D341Med (cell line): ENCODE measurements at places on chromosomes 12 and 14.

DNA sequence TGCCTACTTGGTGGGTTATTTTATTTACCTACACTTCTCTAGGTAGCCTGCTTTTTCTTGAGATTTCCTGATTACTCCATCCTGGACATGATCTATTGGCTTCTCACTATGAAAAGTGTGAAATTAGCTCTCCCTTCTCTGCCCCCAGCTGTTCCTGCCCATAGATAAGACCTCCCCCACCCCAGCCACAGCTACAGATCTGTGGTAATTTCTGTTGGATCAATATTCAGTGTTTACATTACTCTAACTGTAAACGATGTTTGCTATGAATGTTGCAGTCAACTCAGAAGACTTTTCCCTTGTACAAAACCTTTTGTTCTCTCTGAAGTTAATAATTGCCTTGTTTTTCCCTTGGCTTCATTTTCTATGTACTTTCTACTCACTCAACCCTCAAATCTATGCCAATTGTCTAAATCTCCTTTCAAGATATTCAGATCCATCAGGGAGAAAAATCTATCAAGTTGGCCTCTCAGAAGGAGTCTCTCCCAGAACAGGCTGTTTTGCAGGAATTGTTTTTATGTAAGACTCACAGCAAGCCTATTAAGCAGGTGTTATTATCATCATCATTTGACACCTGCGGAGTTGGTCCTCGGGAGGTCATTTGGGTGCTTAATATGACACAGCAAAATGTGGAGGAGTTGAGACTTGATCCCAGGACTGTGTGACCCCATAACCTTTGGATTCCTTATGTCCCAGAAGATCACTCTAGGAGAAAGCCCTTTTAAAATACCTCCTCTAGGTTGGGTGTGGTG is 227.4 kb downstream of the SUDS3 start:
- no peak for DNase-seq

GRCh38 chr12:22738945-22739344 is 114.0 kb downstream of the ETNK1 start:
- DNase-seq, result no peak

DNA sequence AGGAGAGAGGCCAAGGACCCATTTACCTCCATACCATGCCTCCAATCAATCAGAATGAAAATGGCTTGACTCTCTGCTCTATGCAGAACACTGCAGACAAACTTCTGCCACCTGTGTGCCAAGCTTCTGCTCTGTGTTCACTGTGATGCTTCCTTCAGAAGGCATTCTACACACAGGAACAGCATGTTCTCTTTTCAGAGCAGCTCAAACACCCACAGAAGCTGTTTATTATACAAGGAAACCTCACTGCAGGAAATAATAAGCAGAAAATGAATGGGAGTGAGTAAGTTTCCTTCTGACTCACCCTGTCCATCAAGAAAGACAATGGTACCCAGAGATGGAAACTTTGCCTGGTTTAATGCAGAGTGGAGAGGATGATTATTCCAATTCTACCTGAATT is 2.4 kb upstream of the ESR2 start:
- no peak for DNase-seq

GRCh38 chr14:54338696-54339317 is 58.0 kb upstream of the CDKN3 start:
- no peak for DNase-seq

DNA sequence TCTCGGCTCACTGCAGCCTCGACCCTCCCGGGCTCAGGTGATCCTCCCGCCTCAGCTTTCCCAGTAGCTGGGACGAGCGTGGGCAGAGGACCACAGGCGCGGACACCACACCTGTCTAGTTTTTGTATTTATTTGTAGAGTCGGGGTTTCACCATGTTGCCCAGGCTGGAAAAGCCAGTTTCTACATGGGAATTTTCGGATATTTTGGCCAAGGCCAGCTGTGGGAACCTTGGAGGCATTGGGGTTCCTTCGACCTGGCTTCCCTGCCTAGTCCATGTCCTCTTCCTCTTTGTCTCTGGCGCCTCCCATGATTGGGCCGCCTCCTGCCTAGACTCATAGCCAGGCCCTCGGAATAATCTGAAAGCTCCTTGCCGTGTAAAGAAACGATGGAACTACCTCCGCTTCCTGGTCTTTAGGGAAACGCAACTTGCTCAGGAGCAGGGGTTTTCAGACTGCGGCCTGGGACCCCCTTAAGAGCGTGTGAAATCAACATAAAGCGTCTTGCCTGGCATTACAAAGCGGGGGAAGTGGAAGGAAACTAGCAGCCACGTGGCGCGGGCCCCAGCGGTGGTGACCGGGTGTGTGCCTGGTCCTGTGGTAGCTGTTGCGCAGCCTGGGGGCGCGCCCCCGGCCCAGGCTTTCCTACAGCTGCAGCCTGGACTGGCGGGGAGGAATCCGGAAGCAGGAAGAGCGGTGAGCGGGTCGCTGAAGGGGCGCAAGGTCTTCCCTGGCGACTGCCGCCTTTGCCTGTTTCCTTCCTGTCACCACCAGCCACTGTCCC is 1.4 kb upstream of the HSP90AA1 start:
- peak; percentile 32 for DNase-seq

GRCh38 chr12:32176606-32177005 is 70.0 kb downstream of the BICD1 start:
- no peak for DNase-seq

DNA sequence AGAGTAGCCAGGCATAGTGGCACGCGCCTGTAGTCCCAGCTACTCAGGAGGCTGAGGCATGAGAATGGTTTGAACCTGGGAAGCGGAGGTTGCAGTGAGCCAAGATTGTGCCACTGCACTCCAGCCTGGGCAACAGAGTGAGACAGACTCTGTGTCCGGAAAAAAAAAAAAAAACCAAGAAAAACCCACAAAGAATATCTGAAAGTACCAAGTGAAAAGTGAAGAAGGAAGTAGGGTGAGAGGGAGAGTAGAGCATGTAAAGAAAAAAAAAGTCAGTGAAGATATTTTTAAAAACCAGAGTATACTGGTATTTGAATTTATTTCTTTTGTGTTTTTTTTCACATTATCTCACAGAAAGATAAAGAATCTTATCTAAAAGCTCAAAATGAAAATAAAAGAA is 43.3 kb upstream of the ISM2 start:
- no peak for DNase-seq

DNA sequence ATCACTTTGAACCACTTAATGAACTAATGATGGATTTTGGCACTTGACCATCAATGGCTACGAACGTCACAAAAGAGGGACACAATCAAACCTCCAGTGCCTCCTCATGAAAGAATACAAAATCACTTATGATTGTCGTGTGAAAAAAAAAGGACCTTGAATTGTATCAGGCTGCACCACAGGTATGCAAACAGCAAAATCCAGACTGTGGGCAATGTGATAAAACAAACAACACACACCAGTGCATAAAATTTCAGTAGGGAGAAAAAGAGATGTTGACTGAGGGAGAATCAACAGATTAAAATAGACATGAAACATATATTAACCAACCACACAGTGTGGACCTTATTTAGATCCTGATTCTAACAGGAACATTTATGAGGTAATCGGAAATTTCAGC is 2.6 kb downstream of the TSPAN8 start:
- DNase-seq, result no peak

GRCh38 chr14:77043984-77044485 is 15.5 kb upstream of the IRF2BPL start:
- no peak for DNase-seq

DNA sequence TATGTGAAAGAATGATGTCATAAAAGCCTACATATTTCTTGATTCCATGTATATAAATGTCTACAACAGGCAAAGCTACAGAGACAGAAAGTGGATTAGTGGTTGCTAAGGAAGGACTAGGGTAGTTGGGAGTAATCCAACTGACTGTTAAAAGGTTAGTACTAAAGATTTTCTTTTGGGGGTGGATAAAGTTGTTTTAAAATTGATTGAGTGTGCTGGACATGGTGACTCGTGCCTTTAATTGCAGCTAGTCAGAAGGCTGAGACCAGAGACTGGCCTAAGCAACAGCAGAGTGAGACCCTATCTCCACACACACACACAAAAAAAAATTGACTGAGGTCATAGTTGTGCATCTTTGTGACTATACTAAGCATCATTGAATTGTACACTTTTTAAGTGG is 234.3 kb downstream of the C12orf50 start:
- no peak for DNase-seq

- peak; percentile 75 for DNase-seq
These were observed 1.2 kb downstream of the MGP start for GRCh38 chr12:14884458-14884878.

- DNase-seq, result no peak
These were observed 19.8 kb upstream of the CABP1 start for GRCh38 chr12:120620624-120621023.

DNA sequence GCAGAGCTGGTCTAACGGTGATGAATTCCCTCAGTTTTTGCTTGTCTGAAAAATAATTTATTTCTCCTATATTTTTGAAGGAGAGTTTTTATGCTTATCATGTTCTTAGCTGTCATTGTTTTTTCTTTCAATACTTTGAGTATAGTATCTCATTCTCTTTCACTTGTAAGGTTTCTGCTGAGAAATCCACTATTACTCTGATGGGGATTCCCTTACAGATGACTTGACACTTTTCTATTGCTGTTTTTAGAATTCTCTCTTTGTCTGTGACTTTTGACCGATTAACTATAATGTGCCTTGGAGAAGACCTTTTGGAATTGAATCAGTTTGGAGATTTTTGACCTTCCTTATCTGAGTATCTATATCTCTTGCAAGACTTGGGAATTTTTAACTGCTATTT is 139.6 kb downstream of the PRKD1 start:
- no peak for DNase-seq

DNA sequence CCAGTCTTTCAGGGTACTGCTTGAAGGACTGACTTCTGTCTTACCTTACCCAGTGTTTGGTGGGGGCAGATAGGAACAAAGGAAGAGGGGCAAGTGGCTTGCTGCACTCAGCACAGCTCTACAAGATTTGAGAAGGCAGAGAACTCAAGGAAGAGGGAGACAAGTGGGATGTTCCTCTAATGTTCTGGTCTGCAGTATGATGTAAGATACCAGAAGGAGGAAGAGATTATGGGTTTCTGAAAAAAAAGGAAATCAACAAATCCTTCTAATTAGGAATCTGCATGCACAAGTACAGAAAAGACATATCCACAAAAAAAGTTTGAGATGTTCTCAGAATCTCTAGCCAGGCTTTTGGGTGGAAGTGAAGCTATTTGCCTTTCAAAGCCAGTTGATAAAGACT is 37.1 kb downstream of the USP15 start:
- DNase-seq, result no peak

DNA sequence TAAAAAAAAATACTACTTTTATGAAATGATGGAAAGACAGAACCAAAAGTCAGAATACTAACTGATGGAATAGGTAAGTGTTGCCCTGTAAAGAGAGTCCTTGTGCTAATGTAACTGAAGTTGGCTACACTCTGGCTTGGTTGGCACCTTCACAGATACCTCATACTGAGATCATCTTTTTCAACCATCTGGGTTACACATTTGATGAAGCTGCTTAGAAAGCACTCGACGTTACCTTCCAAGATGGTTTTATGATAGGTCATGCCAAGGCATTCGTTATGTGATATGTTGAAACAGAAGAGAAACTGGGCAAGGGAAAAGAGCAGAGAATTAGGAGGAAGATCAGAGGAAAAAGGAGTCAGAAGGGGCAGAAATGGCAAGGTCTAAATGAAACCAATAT is 203.8 kb downstream of the ADAMTS20 start:
- DNase-seq, result no peak

GRCh38 chr14:89393222-89393745 is 23.7 kb downstream of the FOXN3 start:
- DNase-seq, result no peak

DNA sequence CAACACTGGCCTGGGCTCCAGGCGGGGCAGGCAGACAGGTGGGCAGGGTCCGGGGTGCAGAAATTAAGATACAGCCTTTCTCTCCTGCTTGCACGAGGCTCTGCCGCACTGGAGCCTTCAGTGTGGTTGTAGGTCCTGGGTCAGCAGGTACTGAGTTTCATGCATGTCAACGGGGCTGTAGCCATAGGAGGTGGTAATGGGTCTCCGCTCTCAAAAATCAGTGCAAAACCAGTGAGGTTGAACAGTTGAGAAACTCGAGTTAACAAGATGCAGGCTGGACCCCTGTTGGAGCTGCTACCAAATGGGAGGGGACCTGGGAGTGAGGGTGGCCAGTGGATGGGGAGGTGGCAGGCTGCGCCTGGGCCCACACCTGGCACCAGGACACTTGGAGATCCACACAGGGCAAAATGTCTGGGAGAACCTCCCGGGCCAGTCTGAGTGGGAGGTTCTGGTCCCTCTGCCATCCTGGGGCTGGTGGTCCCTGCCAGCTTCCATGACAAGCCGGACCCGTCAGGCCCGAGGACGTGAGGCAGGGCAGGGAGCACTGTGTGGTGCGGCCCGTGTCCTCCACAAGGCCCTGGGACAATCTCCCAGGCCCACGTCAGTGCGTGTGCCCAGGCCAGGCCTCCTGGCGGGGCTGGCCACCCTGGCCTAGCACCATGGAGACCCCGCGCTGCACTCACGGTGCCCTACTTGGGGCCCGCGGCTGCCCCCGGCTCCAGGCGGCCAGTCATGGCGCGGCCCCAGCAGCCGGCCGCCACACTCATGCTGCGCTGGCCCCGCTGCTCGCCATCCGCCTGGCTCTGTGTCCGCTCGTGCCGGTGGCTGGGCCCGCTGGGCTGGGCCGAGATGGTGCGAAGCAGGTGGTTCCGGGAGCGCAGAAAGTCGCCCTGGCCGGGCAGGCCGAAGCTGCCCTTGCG is 5.1 kb downstream of the ARL6IP4 start:
- no peak for DNase-seq

- peak; percentile 85 for DNase-seq
These were observed 982 bp downstream of the BCL7A start for GRCh38 chr12:122022393-122023338.
